NCI-H1105 (cell line): ENCODE measurements at places on chromosomes 3 and 15.

DNA sequence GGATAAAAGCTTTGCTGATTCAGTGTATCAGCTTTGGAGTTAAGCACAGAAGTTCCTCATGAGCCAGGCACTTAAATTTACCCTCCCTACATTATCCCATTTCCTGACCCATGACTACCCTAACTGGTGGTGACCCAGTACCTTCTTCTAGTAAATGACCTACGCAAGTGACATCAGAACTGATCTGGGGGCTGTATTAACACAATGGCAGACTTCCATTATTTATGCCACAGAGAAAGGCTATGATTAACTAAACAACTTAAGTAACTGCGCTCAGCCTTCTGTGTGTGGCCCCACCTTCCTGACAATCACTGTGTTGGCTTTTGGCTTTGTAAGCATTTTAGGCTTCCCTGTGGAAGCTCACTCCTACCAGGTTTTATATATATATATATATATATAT is 1.9 kb downstream of the MB21D2 start:
- no peak for DNase-seq

- DNase-seq, result no peak
Observed at GRCh38 chr15:52642386-52643361, 36.5 kb downstream of the ATOSA start.

DNA sequence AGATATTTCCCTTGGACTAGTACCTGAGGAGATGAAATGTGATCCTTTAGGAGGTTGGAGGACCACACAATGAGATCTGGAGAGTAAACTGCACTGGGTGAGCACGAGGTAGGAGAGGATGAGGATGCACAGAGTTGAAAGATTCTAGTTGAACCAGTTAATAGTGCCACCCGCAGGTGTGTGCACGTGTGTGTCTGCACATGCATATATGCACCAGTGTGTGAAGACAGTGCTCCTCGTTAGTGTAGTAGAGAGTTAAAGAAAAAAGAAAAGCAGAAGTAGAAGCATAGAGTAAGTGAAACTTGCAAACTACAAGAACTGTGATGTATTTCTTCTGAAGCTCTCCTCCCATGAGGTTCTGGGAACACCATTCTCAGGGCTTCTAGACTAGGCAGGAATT is 8.4 kb downstream of the MED12L start:
- DNase-seq, result no peak

DNA sequence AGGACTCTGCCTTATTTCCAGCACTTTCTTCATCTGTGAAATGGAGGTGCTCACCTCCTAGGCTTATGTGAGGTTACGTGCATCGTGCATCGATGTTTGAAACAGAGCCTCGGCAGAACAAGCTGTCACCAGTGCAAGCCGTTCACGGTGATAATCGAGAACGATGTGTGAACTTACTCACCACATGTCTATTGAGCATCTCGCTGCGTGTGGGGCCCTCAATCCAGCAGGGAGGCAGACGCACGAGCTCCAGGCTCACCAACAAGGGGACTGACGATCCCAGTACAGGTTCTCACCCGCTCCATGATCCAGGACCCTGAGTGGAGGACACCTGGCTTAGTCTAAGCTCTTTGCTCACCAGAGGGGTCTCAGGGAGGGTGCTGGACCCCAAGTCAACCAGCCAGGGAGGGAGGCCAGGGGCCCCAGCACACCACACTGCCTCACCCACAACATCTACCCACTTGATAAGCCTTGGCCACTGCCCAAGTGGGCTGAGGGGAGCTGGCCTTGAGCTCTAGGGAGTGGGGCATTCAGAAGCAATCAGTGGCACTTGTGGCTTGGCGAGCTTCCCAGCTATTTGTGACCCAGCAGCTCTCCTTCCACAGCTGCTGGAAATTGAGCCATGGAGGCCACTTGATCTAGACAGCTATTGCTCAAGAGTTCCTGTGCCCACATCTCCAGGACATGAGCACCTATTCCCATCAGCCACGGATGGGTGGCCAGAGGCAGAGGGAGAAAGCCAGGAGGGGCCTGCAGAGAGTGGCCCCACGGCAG is 34.4 kb upstream of the SLC6A1 start:
- DNase-seq, result peak; percentile 79

- DNase-seq, result no peak
Observed at GRCh38 chr3:180947761-180948390, 35.4 kb downstream of the FXR1 start.

GRCh38 chr15:86620157-86620556 is 540.5 kb downstream of the AGBL1 start:
- no peak for DNase-seq

GRCh38 chr3:197495999-197496745 is 59.6 kb downstream of the BDH1 start:
- DNase-seq, result no peak

GRCh38 chr15:101242999-101243336 is 8.9 kb downstream of the CHSY1 start:
- DNase-seq, result peak; percentile 21

DNA sequence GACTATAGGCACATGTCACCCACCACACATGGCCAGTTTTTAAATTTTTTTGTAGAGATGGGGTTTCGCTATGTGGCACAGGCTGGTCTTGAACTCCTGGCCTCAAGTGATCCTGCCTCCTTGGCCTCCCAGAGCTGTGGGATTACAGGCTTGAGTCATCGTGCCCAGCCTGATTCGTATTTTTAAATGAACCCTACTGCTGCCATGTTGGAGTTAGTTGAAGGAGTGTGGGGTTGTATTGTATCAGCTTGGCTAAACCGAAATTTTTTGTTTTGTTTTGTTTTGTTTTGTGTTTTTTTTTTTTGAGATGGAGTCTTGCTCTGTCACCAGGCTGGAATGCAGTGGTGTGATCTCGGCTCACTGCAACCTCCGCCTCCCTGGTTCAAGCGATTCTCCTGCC is 11.8 kb upstream of the ZNF770 start:
- DNase-seq, result no peak

- no peak for DNase-seq
Observed at GRCh38 chr15:101637038-101637437, 15.1 kb downstream of the TM2D3 start.

GRCh38 chr3:59818919-59819300 is 769.1 kb upstream of the CFAP20DC start:
- no peak for DNase-seq

DNA sequence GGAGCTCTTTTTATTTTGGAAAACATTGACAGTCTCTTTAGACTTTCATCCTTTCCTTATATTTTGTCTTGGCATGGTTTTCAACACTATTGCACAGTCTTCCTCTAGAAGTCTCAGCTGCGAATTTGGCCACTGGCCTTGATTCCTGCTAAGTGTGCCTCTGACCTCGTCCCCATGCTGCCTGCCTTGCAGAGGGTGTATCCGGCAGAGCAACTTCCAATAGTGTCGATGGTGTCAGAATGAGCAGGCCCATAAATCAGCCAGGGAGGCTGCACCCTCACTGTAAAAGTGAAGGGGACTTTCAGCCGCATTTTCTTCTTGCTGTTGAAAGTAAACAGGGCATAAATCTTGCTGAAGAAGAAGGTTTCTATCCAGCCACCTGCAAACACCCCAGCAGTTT is 336.7 kb upstream of the TRIM42 start:
- no peak for DNase-seq

GRCh38 chr3:79367803-79368202 is 400.0 kb downstream of the ROBO1 start:
- no peak for DNase-seq

DNA sequence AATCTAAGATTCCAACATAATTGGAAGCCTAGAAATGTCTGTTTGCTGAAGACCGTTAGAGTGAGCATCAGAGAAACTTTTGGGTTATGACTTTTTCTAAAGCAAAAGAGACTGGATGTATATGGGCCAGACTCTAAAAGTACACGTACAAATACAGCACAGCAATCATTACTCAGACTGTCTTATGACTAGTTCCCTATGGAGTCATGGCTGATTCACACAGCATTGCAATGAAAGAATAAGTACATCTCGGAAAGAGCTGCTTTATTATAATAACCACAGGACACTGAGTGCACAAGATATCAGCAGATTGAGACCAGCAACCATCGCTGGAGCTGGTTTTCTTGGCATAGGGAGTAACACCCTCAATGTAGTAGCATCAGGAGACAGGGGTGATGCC is 618.6 kb downstream of the NLGN1 start:
- DNase-seq, result no peak

- no peak for DNase-seq
Observed at GRCh38 chr3:72303926-72304325, 519.0 kb upstream of the PROK2 start.

- DNase-seq, result no peak
Observed at GRCh38 chr15:26537663-26538062, 235.2 kb downstream of the GABRB3 start.

DNA sequence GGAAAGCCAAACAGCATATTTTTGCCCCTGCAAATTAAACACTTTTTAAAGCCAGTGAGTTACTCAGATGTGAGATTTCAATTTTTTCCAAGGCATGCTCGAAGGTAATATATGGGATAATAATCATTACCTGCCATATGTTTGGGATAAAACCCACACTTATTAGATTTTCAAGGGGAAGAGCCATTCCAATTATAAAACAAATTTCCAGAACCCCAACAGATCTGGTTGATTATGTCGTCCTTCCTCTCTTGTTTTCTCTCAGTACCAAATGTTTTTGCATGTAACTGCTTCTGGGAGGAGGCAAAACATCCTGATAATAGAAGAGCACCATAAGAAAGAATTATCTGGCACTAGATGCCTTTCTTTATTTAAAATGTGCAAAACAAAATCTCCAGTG is 115.1 kb downstream of the AKAP13 start:
- DNase-seq, result no peak

- DNase-seq, result no peak
Observed at GRCh38 chr3:77149382-77149781, 109.5 kb downstream of the ROBO2 start.

DNA sequence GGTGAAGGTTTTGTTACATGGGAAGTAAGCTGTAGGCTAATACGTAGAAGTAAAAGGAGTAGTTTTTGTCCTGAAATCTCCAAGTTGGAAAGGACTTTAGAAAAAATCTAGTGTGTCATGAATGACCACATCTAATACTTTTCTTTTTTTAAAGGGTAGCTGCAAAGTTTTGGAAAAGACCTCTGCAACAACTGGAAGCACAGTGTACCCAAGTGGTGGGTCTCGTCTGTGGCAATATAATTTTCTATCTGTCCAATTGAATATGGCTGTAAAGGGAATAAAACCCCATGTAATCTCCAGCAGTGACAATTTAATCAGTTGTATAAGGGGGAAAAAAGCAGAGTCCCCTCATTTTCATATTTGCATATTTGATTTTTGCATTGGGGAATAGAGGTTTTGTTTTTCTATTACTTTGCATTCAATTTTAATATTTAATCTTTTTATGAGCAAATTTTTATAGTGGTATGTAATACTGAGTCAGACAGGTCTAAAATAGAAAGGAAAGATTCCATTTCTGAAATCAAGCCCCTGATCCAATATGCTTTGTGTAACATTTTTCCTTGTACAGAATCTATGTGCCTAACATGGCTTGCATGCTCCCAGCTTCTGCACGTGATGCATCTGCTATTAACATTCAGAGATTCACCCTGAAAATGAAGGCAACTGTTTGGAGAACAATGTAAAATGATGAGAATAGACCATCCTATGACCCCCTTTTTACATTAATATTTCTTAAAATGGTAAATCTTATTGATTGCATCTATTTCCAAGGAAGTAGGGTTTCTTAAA is 531.4 kb downstream of the ZIC1 start:
- DNase-seq, result no peak

GRCh38 chr15:56252386-56252785 is 8.7 kb upstream of the RFX7 start:
- no peak for DNase-seq

- no peak for DNase-seq
Observed at GRCh38 chr3:72147600-72147999, 362.7 kb upstream of the PROK2 start.

DNA sequence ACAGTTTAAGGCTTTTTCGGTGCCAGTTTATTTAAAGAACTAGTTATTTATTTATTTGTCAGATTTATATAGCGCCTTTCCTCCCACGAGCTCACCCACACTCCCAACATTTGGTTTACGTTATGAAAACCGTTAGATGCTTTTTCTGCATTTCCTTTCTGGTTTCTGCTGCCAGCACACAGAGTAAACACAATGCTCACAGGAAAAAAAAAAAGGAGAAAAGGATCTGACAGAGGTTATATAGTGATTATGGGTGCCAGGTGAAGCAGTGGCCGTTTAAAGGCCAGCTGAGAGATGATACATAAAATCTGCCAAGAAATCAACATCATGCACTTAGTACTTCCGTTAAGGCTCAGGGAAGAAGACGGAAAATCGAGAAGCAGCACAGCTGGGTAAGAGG is 37.9 kb downstream of the ETV5 start:
- DNase-seq, result no peak

DNA sequence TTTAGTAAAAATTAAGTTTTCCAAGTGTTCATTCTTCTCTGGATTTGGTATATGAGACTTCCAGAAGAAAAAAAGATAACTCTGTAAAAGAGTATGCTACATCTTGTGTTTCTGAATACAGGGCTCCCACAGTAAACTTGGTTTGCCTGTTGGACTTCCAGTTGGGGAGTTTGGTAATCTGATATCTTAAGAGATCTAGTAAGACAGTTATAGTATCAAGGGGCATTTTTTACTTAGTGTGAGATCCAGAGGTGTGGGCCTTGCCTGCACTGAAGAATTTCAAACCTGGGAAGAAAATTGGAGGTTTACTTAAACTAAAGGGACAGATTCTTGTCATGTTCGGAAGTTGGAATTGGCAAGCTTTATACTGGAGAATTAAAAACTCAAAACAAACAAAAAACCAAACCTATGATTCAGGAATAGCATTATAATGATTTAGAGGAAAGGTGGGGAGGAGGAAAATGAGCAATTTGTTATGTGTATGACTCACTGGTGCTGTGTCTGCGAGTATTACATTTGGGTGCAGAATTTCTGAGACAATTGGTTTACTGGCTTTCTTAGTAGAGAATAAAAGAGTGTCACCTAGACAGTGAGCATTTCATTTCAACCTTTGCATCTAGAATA is 58.9 kb upstream of the ULK4 start:
- DNase-seq, result no peak

GRCh38 chr3:39937874-39938273 is 128.5 kb downstream of the MYRIP start:
- no peak for DNase-seq

DNA sequence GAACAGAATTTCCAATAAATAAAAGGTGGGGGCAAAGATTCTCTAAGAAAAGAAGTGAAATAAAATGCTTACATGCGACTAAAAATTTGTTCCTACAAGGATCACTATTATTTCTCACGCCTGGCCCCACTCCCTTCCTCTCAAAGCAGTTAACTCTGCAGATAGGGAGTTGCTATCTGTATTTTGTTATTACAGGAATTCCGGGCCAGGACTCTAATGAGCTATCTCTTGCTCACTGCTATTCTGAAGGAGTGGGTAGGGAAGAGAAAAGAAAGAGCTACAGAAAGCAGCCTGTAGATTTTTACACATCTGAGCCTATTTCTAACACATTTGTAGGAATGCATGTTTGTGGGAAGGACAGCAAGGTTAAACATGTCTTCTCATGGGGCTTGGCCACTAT is 140.4 kb downstream of the PCCB start:
- no peak for DNase-seq

DNA sequence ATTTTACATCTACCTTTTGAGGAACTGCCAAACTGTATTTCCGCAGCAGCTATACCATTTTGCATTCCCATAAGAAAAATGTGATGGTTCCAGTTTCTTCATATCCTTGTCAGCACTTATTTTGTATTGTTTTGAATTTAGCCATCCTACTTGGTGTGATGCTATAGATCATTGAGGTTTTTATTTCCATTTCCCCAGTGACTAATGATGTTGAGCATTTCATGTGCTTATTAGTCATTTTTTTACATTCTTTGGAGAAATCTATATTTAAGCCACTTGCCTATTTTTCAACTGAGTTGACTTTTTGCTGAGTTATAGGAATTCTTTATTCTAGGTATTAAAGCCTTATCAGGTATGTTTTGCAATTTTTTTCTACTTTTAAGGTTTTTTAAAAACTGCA is 347.6 kb upstream of the RARB start:
- DNase-seq, result no peak
